ENCODE measurements at places on chromosomes 5 and 9.

DNA sequence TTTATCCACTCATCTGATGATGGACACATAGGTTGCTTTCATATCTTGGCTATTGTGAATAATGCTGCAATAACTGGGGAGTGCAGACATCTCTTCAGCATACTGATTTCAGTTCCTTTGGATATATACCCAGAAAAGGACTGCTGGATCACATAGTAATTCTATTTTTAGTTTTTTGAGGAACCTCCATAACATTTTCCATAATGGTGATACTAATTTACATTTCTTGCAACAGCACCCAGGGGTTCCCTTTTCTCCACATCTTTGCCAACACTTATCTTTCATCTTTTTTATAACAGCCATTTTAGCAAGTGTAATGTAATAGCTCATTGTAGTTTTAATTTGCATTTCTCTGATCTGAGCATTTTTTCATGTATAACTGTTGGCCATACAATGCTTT is 34.1 kb upstream of the NR4A3 start:
- DNase-seq, result no peak

DNA sequence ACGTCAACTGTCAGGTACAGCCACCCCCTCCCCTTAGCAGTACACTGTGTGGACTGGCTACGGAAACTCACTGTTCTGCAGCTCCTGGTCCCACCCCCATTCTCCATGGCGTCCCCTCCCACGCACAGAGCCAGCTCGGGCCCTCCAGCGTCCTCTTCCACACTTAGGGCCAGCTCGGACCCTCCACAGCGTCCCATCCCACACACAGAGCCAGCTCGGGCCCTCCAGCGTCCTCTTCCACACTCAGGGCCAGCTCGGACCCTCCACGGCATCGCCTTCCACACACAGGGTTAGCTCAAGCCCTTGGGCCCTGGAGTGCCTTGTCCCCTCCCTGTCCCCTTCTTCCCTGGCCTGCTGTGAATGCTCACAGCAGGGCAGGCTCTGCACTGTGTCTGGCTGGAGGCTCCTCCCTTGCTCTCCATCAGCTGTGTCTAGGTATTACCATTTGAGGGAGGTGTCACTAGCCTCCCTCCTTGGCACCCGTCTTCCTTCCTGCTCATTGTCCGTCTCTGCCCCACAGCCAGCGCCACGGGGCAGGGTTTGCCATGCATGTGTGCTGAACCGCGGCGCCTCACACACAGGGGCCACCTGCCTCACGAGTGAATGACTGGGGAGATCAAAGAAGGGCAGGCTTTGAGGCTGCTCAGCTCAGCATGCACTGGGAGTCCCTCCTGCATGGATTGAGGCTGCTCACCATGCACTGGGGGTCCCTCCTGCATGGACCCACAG is 78.5 kb upstream of the CACNA1B start:
- DNase-seq, result no peak

DNA sequence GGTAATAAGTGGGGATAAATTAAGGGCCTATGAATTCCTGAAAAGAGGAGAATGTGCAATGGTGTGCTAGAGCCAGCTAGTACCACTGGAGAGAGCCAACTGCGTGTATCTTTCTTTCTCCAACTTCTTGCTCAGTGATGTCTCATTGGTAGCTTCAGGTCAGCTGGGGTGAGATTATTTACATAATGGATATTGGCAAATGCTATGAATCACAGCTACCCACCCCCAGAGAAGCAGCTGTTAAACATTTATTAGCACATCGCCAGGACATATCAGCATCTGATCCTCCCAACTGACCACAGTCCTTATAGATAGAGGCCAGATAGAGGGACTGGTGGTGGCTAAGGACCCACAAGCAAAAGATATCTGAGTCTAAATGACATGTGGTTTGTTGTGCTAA is 421.3 kb downstream of the ACTL7B start:
- no peak for DNase-seq

DNA sequence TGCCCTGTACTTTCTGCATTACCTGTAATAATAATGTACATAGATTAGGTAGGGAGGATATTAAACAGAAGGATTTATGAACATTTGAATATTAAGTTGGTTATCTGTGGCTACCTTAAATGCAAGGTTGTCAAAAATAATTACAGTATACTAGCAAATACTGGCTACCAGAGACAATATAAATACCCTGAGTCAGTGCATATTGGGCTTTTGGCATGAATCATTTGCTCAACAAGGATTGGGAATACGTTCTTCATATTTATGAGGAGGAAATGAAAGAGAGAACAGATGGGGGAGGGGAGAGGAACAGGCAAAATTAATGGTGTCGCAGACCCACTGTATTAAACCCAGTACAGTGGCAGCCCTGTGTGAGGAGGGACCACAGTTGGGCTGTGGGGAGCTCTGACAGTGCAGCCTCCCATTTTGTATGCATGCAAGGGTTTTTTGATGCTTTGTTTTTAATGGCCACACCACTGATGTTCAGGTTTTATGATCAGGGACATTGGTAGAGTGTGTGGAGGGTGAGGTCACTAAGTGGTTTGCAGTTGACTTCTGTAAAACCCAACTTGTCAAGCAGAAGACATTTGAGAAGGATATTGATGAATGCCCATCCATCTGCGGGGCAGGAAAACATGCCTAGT is 56.9 kb downstream of the MVB12B start:
- DNase-seq, result no peak

GRCh38 chr5:138449501-138450239 is 10.8 kb downstream of the REEP2 start:
- peak; percentile 78 for DNase-seq

- DNase-seq, result no peak
Observed at GRCh38 chr5:55518831-55519390, 15.9 kb downstream of the PLPP1 start.

- DNase-seq, result no peak
Observed at GRCh38 chr5:175337680-175338079, 106.3 kb downstream of the DRD1 start.

GRCh38 chr5:135466178-135467050 is 14.3 kb upstream of the TIFAB start:
- DNase-seq, result peak; percentile 52

GRCh38 chr9:83544002-83544698 is 5.9 kb upstream of the FRMD3 start:
- peak; percentile 4 for DNase-seq

GRCh38 chr5:54278979-54279717 is 31.2 kb downstream of the ARL15 start:
- DNase-seq, result no peak

DNA sequence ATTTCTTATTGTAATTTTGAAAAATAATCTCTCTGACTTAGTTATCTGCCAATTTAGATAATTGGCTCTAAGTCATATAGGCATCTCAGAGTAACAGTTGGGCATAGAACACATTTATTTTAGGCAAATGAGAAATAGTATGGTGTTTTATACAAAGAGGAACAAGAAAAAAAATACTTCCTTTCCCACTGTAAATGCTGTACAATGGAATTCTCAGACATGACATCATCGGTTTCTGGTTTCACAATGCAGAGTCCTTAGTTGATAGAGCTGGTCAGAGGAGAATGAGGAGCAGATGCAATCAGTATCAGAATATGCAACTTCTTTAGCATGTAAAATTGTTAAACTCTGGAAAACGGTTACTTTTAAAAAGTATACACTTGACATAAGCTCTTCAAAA is 49.4 kb downstream of the PLK2 start:
- no peak for DNase-seq

DNA sequence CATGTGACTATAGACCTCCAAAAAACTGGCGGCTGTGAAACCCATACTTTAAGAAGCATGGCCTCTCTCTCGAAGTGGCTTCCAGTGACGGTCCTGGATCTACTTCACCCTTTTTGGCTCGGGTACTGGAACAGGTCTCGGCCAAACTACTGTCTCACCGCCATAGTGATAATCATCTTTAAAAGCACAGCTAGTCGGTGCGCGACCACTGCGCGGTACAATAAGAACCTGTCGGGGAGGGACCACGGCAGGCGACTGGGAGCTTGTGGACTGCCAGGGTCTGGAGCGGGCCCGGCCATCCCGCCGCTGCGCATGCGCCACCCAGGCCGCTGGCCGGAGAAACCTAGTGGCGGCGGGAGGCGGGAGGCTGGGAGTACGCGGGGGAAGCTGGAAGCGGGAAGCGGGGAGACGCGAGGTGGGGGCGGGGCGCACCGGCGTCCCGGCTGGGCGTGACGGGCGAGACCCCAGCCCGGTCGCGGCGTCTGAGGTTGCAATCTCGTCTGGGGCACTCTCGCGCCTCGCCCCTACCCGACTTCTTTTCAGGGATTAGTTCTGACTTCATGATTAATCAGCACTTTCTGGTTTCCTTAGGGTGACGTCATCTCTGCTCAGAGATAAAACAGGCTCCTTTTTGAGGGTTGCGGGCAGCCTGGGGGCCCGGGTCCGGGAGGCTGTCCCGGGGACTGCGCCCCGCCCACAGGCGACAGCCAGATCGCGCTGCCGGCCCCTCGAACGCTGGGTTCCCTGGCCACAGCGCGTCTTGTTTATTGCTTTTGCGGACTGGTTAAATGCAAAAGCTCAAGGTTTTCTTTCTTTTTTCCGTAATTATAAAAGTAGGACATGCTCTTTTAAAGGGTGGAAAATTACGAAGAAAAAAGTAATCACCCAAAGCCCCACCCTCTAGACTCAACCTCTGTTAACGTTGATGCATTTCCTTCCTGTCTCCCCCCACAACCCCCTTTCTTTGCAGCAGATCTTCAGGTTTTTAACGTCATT is 266.8 kb downstream of the CWC27 start:
- peak; percentile 92 for DNase-seq

DNA sequence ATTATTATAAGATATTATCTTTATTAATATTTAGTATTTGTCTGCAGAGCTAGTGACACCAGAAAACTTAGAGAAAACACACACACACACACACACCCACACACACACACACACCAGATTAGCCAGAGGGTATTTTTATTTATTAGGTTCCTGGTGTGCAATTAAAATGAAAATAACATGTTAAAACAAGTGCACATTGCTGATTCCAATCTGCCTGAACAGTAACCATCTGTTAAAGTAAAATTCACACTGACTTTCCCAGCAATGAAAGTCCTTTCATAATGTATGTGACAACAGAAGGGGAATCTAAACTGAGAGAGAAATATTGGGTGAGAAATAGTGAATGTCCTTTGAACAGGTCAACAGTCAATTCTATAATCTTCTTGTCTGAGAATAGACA is 2323.5 kb upstream of the ACO1 start:
- no peak for DNase-seq

GRCh38 chr5:105397749-105398148 is 1835.2 kb upstream of the NUDT12 start:
- no peak for DNase-seq

DNA sequence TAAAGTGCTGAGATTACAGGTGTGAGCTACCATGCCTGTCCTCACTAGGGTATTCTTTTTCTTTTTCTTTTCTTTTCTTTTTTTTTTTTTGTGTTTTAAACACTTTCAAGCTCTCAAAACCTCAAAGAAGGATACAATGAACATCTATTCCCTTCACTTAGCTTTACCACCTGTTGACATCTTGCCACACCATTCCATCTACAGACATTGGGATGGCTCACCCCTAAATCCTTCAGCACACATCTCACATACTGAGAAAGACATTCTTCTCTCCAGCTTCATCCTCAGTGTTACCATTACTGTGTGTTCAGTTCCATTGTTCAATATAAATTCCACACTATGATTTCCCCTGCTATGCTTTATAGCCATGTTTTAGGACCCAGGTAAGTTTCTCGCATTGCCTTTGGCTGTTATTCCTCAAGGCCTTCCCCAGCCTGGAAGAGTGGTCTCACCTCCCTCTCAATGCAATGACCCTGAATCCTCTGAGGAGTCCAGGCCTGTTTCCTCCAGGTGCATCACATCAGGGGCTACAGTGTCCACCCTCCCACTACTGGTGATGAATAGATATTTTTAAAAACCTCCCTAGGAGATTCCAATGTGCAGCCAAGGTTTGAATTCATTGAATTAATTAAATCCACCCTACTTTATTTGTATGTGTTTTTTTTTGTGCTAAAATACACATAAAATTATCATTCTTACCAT is 16.7 kb downstream of the IQGAP2 start:
- DNase-seq, result no peak

DNA sequence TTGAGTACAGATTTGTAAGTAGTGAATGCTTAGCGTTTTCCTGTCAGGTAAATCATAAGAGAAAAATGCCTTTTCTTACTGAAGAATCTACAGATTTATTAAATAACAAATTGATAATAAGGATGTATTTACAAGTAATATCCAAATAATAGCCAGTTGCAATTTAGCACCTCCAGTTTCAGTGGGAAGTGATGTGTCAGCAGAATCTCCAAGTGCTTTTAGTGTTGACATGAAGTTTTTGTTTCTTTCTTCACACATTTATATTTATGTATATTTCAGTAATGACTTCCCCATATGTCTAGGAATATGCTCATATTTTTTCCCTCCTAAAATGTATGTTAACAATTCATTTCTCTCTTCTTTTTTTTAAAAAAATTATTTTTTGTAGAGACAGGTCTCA is 229.9 kb upstream of the GRIN3A start:
- no peak for DNase-seq

GRCh38 chr9:13266167-13266566 is 13.3 kb downstream of the MPDZ start:
- DNase-seq, result no peak

DNA sequence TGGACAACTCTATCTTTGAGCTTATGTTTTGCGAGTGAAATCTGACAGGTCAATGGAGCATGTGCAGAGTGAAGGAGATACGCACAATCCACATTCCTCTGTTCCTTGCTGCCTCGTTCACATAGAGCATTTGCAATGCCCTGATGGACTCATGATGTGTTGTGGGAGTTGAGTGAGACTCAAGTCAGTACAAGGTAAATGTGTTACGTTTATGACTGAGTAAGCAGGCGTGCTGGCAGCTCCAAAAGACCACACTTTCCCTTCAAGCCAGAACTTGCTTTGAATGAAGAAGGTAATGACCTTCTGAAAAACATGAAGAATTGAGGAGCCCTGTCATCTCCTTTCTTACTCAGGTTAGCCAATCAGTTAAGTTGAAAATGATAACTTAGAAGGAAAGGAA is 477.8 kb downstream of the CTNND2 start:
- DNase-seq, result no peak

- DNase-seq, result peak; percentile 89
Observed at GRCh38 chr5:134100283-134101091, 14.0 kb upstream of the TCF7 start.

DNA sequence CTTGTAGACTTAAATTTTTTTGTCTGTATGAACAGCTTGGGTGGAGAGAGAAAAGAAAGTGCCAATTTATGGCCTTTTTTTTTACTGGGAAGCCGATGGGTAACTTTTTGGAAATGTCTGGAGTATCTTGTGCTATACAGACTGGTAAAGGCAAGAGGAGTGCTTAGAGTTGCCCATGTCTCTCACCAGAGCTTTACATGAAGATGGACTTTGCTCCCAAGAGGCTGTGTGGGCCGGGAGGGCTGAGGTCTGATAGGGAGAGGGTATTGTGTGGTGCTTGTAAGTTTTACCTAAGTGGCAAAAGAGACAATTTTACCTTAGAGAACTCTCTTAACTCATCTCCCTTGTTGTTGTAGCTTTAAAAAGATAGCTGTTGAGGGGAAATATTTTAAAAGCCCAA is 203.2 kb downstream of the SEMA6A start:
- DNase-seq, result no peak

GRCh38 chr5:179954434-179954833 is 46.7 kb upstream of the TBC1D9B start:
- no peak for DNase-seq

Data from CD4-positive, alpha-beta T cell treated with Interleukin-17A for 1 hour (primary cell).